ENCODE measurements at places on chromosomes 11 and 22. TPM values are rescaled to one million over a fixed set of nuclear protein-coding genes. Genes with fewer than 3 reads are reported as not detected.

DNA sequence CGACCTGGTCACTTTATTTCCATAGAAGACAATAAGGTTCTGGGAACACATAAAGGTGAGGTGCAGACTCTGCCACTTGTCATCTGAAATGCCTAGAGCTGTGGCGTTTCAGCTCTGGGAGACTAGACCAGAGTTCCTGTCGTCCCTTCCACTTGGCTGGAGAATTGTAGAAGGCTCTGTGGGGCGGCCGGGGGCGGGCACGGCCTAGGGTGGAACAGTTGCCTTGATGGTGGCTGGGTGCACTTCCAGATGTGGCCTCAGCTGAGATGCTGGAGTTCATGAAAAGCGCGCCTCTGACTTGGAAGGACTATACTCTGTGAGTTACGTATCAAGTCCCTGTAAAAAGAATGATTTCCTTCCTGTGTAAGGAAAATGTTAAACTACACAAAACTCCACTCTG lies 16.8 kb downstream of the TRMU start:
- DNase-seq = no peak

DNA sequence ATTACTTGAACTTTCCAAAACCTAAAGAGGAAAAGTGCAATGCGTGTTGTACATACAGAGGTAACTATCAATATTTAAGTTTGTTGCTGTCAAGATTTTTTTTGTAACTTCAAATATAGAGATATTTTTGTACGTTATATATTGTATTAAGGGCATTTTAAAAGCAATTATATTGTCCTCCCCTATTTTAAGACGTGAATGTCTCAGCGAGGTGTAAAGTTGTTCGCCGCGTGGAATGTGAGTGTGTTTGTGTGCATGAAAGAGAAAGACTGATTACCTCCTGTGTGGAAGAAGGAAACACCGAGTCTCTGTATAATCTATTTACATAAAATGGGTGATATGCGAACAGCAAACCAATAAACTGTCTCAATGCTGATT lies 2.1 kb downstream of the ADM start:
- no peak for DNase-seq

GRCh38 chr22:24578355-24579257 lies 14.3 kb downstream of the LRRC75B start:
- peak; percentile 67 for DNase-seq

DNA sequence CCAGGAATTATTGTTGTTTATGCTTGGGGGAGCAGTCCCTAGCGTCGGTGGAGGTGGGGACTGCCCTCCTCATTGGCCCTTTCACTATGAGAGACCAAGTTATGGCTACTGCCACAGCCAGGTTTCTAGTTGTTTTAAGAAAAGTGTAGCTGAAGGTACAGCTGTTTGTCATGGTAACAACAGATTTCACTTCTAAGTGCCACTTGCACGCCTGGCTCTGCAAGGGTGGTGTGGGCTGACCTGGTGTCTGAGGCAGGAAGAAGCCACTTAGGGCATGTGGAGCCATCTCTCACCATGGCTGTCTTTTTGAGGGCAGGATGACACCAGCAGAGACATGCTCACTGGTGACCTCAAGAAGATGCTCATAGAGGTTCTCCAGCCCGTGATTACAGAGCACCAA lies 46.3 kb upstream of the MPEG1 start:
- DNase-seq = no peak

GRCh38 chr11:823441-824291 lies 4.1 kb upstream of the CRACR2B start:
- no peak for DNase-seq

GRCh38 chr11:59556115-59556916 lies 45.0 kb downstream of the OR4D9 start:
- peak; percentile 83 for DNase-seq

- DNase-seq = peak; percentile 89
These were observed 17.5 kb downstream of the ATG16L2 start for GRCh38 chr11:72831521-72832300.

- no peak for DNase-seq
These were observed 333.3 kb downstream of the MIAT start for GRCh38 chr22:26990503-26991189.

GRCh38 chr11:120261321-120261720 lies 21.4 kb downstream of the POU2F3 start:
- DNase-seq = no peak

GRCh38 chr11:1148752-1149180 lies 9.0 kb upstream of the MUC5AC start:
- DNase-seq = peak; percentile 7

DNA sequence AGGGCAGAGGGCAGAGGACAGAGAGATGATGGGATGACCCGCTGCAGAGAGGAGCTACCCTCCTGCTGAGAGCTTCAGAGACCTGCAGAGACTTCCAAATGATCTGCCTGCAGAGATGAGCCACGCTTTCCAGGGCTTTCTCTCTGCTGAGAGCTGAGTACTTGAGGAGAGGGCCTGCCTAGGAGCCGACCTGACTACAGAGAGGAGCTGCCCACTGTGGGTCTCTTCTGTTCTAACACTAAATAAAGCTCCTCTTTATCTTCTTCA lies 45.9 kb upstream of the SC5D start:
- DNase-seq = no peak

DNA sequence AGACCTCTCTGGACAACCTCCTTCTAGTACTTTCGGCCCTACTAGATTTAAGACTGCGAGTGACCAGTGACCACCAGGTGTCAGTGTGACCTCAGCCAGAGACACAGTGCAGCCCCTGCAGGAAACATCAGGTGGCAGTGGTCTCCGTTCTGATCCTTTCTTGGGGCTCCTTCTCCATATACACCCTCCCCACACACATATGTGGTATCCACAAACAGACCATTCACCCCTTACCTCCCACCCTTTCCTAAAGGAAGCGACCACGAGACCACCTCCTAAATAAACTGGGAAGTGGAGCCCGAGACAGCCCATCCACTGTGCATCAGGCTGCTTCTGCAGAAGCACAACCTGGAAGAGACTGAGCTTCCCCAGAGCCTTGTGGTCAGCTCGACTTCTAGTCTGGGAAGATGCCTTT lies 38.5 kb upstream of the CYP2D6 start:
- peak; percentile 88 for DNase-seq

DNA sequence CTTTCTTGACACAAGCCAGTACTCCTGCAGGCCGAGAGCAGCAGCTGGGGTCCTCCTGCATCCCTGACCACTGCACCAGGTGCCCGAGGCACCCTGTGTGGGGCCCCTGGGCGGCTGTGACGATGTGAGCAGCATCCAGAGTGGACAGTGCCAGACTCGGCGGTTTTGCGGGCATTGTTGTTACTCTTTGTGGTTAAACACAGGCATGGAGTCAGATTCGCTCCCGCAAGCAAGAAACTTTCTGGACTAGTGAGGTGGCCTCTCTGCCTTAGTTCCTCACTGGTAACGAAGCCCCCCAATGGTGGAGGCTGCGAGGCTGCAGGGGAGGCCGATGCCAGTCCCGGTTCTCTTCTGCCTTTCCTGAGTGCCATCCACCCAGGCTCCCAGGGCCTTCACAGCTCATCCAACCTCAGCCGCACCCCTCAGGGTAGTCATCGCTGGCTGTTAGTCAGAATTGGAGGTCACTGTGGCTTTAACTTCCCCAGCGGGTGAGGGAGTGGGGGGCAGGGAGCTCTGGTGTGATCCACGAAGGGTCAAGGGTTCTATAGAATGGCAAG lies 3.7 kb upstream of the CLDN5 start:
- DNase-seq = no peak

GRCh38 chr11:126477535-126478305 lies 122.2 kb downstream of the ST3GAL4 start:
- DNase-seq = no peak

DNA sequence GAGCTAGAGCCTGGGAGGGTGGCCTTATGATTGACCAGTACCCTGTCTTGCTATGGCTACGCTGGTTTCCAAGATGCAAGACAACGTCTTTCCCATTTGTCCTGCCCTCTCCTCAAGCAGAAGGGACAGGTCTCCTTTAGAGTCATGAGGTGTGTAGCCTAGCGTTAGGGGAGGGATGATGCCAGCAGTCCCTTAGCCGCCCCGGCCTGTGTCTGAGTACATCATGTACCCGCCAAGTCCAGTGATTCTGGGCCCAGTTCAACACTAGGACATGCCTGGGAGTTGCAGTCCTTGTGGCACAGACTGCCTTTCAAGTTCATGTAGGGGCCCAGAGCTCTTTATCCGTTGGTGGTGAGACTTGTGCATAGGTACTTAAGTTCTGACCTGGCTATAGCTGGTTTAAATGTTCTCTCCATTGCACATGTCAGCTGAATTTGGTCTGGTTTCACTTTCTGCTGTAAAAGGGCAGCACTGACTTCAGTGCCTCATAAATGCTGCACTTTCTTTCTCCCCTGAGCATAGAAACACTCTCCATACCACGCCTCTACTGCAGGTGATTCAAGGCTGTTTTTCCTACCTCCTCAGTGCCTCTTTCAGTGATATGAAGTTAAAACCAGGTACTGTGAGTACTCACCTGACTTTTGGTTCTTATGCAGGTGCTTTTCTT lies 151.1 kb downstream of the METTL15 start:
- DNase-seq = no peak

DNA sequence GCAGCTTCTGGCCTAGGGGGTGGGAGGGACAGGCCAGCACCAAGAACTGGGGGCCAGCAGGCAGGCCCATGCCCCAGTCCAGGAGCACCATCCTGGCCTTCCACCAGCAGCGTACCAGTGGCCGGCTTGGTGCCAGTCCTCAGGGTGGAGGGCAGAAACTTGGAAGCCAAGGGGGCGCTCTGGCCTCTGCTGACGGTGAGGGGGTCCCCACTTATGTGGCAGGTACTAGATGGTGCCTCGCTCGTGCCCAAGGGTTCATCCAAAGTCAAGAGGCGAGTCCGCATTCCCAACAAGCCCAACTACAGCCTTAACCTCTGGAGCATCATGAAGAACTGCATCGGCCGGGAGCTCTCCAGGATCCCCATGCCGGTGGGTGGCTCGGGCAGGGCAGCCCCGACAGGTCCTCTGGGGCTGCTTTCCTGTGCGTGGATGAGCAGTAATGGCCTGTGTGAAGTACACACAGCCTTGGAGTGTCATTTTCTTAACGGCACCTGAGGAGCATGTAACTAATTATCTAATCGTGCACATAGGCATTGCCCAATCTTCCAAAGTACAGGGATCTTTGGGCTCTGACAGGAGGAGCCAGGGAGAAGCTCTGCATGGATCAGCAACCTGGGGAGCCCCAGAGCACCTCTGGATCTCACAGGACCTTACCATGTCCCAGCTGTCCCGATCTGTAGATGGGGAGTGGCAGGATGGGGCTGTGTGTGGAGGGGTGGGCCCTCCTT lies 79.1 kb downstream of the MORC2 start:
- peak; percentile 7 for DNase-seq

GRCh38 chr11:75543806-75544205 lies 18.1 kb upstream of the GDPD5 start:
- no peak for DNase-seq

GRCh38 chr11:67285541-67286498 lies 3.3 kb upstream of the ANKRD13D start:
- DNase-seq = no peak

- no peak for DNase-seq
These were observed 1.4 kb upstream of the DPP3 start for GRCh38 chr11:66478729-66479393.

DNA sequence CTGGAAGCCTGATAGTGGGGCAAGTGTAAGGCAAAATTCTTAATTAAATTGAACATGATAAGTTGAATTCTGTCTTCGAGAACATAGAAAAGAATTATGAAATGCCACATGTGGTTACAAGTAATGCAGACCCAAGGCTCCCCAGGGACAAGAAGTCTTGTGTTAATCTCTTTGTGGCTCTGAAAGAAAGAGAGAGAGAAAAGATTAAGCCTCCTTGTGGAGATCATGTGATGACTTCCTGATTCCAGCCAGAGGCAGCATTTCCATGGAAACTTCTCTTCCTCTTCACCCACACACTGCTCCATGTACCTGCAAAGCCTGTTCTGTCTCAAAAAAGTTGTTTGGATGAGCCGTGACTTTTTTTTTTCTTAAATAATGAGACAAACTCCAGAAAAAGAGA lies 1.9 kb upstream of the TYR start:
- no peak for DNase-seq

GRCh38 chr22:47839595-47840227 lies 1077.3 kb downstream of the TBC1D22A start:
- DNase-seq = no peak

DNA sequence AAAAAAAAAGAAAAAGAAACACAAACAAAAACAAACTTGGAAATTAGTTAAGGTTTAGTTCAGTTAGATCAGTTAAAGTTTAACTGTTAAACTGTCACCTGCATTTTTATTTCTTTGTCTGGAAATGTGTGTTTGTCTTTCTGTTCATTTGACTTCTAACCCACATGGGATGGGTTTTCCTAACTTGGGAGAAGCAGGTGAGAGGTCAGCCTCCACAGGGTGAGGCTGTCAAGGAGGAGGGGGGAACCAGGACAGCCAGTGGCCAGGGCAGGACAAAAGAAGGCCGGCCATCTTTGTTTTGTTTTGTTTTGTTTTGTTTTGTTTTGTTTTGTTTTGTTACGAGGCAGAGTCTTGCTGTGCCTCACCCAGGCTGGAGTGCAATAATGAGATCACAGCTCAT lies 13.4 kb upstream of the GCAT start:
- DNase-seq = no peak

DNA sequence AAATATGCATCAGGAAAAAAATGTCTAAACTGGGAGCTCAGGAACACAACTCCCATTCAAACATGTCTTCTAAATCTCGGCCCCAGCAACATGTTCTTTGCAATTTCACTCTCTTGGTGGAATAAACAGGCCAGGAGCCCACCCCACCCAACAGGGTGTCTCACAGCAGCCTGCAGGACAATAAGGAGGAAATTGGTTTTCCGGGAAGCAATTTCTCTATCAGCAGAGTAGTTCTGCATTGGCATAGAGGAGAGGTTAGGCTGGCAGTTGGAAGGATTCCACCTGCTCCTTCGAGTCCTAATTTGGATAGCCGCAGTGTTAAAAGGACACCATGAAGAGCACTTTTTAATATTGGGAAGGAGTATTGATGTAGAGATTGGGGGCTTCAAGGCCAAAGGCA lies 55.9 kb upstream of the BARX2 start:
- no peak for DNase-seq

GRCh38 chr11:63839508-63840355 lies 822 bp downstream of the MARK2 start:
- no peak for DNase-seq

SGSM1 gene
- 1.7 TPM for polyA plus RNA-seq

PRG2 gene
- not detected for polyA plus RNA-seq

OR56A1 gene
- polyA plus RNA-seq = not detected

FBLN1 gene
- polyA plus RNA-seq = 709 TPM

TRIM29 gene
- polyA plus RNA-seq = 9.4 TPM

RAB38 gene
- 14.8 TPM for polyA plus RNA-seq

KRTAP5-7 gene
- polyA plus RNA-seq = not detected

CRYAB gene
- polyA plus RNA-seq = 64.8 TPM

PIH1D2 gene
- 3.1 TPM for polyA plus RNA-seq

MYO18B gene
- polyA plus RNA-seq = not detected

ASCC2 gene
- 54.2 TPM for polyA plus RNA-seq

KDM4E gene
- not detected for polyA plus RNA-seq

Data from hepatocyte (in vitro differentiated cells).